ENCODE measurements at places on chromosomes 11 and 22. TPM values are rescaled to one million over a fixed set of nuclear protein-coding genes. Genes with fewer than 3 reads are reported as not detected.

The GDPD4 gene
- 0.13 TPM for total RNA-seq

The APOL2 gene
- total RNA-seq: 16.9 TPM

The SLC25A18 gene
- total RNA-seq: 0.53 TPM

The CARD16 gene
- 8.3 TPM for total RNA-seq

The CRACR2B gene
- total RNA-seq: 6.9 TPM

The SAA4 gene
- not detected for total RNA-seq

The OR10D3 gene
- total RNA-seq: under 0.01 TPM

The PLAAT2 gene
- total RNA-seq: not detected

The ROBO3 gene
- total RNA-seq: 18.5 TPM

The MMP11 gene
- 8.9 TPM for total RNA-seq

The SMTNL1 gene
- 143 TPM for total RNA-seq

The TRIM34 gene
- 6.4 TPM for total RNA-seq

The SCGB1A1 gene
- total RNA-seq: not detected

The CCDC188 gene
- total RNA-seq: 0.93 TPM

The CCDC116 gene
- 0.27 TPM for total RNA-seq

The OR5A1 gene
- total RNA-seq: not detected

The MUC5AC gene
- not detected for total RNA-seq

The MIOX gene
- not detected for total RNA-seq

The SMIM35 gene
- total RNA-seq: under 0.01 TPM

The MB gene
- total RNA-seq: 268 TPM

The OR6A2 gene
- 0.04 TPM for total RNA-seq

The PNPLA5 gene
- total RNA-seq: not detected

The PKDREJ gene
- 0.04 TPM for total RNA-seq

The RAC2 gene
- total RNA-seq: 2.4 TPM

The RIC3 gene
- total RNA-seq: 0.18 TPM

The RTN4R gene
- total RNA-seq: 7.3 TPM

The MLC1 gene
- total RNA-seq: 0.31 TPM

The VSTM5 gene
- 0.31 TPM for total RNA-seq

The CYB5R2 gene
- 7.7 TPM for total RNA-seq

The KRTAP5-8 gene
- not detected for total RNA-seq

The ARVCF gene
- total RNA-seq: 62.5 TPM

The APOA5 gene
- total RNA-seq: not detected

The OR52R1 gene
- not detected for total RNA-seq

The CASP5 gene
- 0.09 TPM for total RNA-seq

The ANO5 gene
- total RNA-seq: 14.3 TPM

The ASCL3 gene
- not detected for total RNA-seq

The ACTN3 gene
- 81.6 TPM for total RNA-seq

The SLC1A2 gene
- 1.6 TPM for total RNA-seq

The SLC22A6 gene
- not detected for total RNA-seq

The OTOG gene
- under 0.01 TPM for total RNA-seq

The C22orf42 gene
- total RNA-seq: not detected

The DSCAML1 gene
- total RNA-seq: 0.80 TPM

The UBQLN3 gene
- total RNA-seq: 0.13 TPM

The CDON gene
- total RNA-seq: 42.1 TPM

The RAB36 gene
- 1.0 TPM for total RNA-seq

The RPLP2 gene
- total RNA-seq: 2,004 TPM

The OR5M3 gene
- total RNA-seq: not detected

The P2RY2 gene
- total RNA-seq: 0.84 TPM
